ENCODE measurements at places on chromosomes 13 and 19.

DNA sequence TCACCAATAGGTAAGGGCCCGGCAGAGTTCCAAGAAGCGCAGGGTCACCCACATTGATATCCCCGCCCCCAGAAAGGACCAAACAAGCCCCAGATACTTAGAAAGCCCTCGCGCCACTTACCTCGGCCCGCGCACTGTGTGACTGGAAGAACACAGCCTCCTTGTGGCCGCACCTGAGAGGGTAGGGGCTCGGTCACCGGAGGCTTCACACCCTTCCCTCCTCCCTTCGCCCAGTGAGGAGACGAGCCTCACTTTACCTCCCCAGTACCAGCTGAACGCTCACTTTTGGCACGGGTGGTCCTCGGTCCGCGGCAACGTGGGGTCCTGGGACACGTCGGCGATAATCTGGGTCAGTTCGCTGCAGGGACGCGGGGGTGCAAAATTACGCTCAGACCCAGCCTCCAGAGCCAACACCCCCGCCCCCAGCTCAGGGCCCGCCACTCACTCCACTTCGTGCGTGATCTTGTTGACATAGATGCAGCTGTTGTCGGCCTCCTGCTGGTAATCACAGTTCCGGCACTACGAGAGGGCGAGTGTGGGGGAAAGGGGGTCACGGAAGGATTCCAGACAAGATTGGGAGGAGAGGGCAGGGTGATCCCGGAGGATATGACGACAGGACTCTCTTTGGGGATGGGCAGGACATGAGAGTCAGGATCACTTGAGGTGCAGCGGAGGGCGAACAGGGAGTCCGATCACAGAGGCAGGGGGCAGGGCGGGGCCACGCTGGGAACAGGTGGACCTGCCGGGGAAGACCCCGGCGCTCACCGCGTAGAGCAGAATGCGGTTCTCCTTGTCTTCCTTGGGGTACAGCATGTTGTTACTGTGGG, 568 bp downstream of the POLR2I start:
- DNase-seq = peak; percentile 28

DNA sequence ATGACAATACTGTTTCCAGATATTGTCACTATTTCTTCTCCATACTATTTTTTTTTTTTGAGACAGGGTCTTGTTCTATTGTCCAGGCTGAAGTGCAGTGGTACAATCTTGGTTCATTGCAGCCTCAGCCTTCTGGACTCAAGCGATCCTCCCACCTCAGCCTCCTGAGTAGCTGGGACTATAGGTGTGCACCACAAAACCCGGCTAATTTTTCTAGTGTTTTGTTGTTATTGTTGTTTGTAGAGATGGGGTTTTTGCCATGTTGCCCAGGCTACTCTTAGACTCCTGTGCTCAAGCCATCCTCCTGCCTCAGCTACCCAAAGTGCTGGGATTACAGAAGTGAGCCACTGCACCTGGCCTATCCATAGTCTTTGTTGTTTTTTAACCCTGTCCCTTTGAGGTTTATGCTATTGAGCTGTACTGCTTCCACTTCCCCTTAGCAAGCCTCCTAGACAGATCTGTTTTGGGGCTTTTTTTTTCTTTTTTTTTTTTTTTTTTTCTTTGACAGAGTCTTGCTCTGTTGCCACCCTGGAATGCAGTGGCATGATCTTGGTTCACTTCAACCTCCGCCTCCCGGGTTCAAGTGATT, 27.6 kb upstream of the MAP3K10 start:
- DNase-seq = no peak

DNA sequence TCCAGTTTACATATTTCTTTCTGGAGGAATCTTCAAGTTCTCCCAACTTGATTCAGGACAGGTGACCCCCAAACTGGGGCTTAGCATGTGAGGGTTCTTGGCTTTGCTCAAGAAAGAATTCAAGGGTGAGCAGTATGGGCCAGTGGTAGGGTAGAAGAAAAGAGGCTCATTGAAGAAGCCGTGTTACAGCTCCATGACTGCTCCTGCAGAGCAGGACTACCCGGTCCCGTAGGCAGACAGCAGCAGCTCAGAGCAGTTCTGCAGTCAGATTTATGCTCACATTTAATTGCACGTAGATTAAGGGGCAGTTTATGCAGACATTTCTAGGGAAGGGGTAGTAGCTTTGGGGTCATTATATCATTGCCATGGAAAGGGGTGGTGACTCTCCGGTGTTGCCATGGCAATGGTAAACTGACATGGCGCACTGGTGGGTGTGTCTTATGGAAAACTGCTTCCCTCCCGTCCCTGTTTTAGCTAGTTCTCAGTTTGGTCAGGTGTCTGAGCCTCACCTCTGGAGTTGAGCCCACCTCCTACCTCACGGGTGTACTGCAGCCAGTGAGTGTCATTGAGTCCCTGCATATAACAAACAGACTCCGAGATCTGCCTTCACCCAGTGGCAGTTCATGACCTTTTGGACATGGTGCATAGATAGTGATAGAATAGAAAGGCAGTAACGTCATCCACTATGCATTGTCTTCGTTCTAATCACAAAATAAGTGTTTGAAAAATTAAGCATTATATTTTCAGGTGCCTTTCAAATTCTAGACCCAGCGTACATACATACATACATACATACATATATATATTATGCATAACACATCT, 16.0 kb upstream of the ZNF792 start:
- DNase-seq = no peak

DNA sequence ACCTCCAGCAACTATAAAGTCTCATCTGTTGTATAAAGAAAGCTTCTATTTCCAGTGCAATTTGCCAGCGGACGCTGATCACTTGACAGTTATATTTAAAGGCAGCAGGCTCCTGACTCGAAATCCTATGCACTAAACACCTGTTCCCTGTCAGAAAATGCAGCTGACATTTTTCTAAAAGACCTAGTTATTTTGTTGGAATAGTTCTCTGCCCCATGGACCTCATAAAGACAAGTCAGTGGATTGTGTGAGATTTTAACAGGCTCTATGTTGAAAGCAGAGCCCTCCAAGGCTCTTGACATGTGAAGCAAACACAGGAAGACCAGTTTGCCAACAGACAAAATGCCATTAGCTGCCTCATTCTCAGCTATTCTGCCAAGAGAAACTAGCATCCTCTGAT, 304.7 kb upstream of the KLF12 start:
- DNase-seq = no peak

GRCh38 chr13:81987159-81987558, 1646.2 kb upstream of the SPRY2 start:
- DNase-seq = no peak

DNA sequence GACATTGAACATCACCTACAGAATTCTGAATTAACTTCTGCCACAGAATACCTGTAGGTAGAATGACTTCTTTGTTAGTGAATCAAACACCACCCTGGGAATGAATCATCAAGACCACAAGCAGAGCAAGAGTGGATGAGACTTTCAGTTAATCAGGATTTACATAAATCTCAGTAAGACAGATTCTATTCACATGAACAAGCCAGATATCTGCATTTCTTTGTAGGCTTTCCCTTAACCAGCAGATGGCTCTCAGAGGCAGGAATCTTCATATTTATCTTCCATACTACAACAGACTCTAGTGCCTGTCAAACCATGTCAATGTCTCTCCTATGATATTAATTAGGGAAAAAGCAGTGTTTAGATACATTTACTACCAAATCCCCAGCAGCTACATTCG, 412.1 kb downstream of the KLF12 start:
- peak; percentile 71 for DNase-seq

DNA sequence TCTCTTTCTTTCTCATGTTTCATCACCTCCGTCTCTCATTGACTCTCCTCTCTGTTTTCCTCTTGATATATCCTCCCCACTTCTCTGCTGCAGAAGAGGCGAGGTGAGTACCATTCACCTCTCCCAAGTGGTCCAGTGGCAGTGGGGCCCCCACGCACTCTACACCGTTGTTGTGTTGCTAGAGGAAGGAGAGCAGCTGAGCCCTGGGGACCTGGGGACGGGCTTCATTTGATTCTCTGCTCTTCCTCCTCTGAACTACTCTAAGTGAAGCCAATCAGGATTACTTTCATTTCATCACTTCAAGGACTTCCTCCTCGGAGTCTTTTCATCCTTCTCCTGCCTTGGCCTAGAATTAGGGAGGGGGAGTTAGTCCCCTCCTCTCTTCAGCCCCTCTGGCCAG, 64.6 kb downstream of the CCNE1 start:
- DNase-seq = no peak

GRCh38 chr19:30269638-30270037, 102.5 kb upstream of the ZNF536 start:
- no peak for DNase-seq

All from fibroblast of skin of abdomen (primary cell).